ENCODE measurements at places on chromosomes 12 and 14. TPM values are rescaled to one million over a fixed set of nuclear protein-coding genes. Genes with fewer than 3 reads are reported as not detected.

The ENO2 gene
- total RNA-seq, result 165 TPM

The DDIT3 gene
- total RNA-seq, result 3.4 TPM

The KCNJ8 gene
- 1.9 TPM for total RNA-seq

The LIN7A gene
- total RNA-seq, result 8.6 TPM

The ADAM20 gene
- total RNA-seq, result 0.25 TPM

GRCh38 chr14:90137807-90138206, 76.0 kb downstream of the KCNK13 start:
- H3K27ac ChIP-seq, result no peak overlapping the region
- H3K27me3 ChIP-seq, result peaks cover 13% of the 10 kb centered on the region
- no peaks in the 10 kb centered on the region for H3K36me3 ChIP-seq
- DNase-seq, result no peak

- H3K36me3 ChIP-seq, result 0 out of 2 replicates have a peak, but pooled peaks cover 2% of the 10 kb centered on the region
- no peak overlapping the region for H3K4me3 ChIP-seq
- no peaks in the 10 kb centered on the region for H3K27me3 ChIP-seq
Observed at GRCh38 chr14:99215277-99215676, 56.7 kb downstream of the BCL11B start.

GRCh38 chr14:89129570-89129969, 287.5 kb downstream of the FOXN3 start:
- no peaks in the 10 kb centered on the region for H3K36me3 ChIP-seq
- peaks cover 14% of the 10 kb centered on the region for H3K27me3 ChIP-seq
- DNase-seq, result no peak
- H3K27ac ChIP-seq, result no peak overlapping the region
- 0 out of 2 replicates have a peak, but pooled peaks cover 2% of the 10 kb centered on the region for H3K4me1 ChIP-seq

DNA sequence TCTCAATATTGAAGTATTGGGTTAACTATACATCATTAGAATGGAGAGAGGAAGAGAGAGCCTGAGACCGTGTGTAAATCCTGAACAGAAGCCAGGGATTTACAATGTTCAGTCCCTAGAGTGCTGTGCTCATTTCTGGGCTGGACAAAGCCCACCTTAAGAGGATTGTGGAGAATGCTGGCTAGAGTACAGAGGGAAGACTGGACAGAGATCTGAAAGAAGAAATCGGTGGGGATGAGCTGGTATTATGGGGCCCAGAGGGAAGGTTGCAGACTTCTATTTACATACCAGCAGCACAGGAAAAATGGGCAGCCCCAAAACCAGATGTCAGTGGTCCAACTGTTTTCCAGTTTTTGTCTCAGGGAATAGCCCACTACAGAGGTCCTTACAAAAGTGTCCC, 42.3 kb downstream of the RTN1 start:
- DNase-seq, result no peak
- H3K27me3 ChIP-seq, result no peaks in the 10 kb centered on the region
- H3K27ac ChIP-seq, result no peak overlapping the region
- H3K4me1 ChIP-seq, result peaks cover 17% of the 10 kb centered on the region
- no peak overlapping the region for H3K4me3 ChIP-seq

- no peak for DNase-seq
- H3K27me3 ChIP-seq, result no peaks in the 10 kb centered on the region
- H3K4me1 ChIP-seq, result 0 out of 2 replicates have a peak, but pooled peaks cover 3% of the 10 kb centered on the region
- H3K27ac ChIP-seq, result no peak overlapping the region
- H3K36me3 ChIP-seq, result no peaks in the 10 kb centered on the region
Observed at GRCh38 chr14:64518229-64518628, 13.7 kb downstream of the ZBTB1 start.

- H3K4me3 ChIP-seq, result no peak overlapping the region
- H3K27me3 ChIP-seq, result no peaks in the 10 kb centered on the region
- no peaks in the 10 kb centered on the region for H3K4me1 ChIP-seq
- DNase-seq, result no peak
Observed at GRCh38 chr14:44626423-44626822, 119.3 kb upstream of the FSCB start.
